Dorsolateral prefrontal cortex (tissue), 122 donors: ENCODE measurements at places on chromosomes 7 and 10. TPM values are rescaled to one million over a fixed set of nuclear protein-coding genes. Genes with fewer than 3 reads are reported as not detected.

GRCh38 chr10:117761695-117762094 is 219.1 kb downstream of the EMX2 start:
- DNase-seq, result no peak

DNA sequence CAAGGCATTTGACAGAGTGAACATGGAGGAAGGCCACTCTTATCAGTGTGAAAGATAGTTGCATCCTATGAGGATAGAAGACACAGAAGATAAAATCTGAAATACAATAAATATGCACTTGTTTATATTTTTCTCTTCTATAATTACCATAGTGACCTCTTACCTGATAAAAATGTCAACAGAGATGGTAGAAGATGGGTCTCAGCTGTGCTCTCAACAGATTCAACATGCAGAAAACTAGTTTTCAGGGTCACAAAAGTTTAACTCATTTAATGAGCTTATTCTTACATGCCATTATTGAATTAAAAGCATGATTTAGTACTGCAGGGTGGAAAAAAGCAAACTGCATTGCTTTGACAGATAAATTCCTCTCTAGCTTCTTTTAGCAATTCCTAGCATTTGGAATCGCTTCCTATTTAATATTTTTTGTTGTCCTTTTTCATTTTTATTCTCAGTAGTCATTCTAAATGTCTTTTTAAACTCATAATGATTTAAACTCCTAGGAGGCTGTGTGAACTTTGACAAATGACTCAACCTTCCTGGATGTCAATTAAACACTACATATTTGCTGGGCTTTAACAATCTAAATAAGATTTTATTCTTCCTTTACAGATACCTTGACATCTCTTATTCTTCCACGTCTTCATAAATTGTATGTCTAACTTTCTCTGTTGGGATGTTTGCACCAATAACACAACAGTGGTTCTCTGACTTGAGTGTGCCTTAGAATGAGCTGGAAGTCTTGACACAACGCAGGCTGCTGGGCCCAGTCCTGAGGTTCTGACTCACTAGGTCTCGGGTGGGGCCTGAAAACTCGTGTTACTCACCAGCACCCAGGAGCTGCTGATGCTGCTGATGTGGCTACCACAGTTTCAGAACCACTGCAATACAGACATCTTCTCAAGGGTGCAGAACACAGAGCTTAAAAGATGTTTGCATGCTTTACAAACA is 565.5 kb upstream of the IGFBP3 start:
- DNase-seq, result no peak

GRCh38 chr7:8217200-8218068 is 44.5 kb downstream of the ICA1 start:
- no peak for DNase-seq

- DNase-seq, result no peak
These were observed 643.5 kb upstream of the POT1 start for GRCh38 chr7:125573126-125573525.

DNA sequence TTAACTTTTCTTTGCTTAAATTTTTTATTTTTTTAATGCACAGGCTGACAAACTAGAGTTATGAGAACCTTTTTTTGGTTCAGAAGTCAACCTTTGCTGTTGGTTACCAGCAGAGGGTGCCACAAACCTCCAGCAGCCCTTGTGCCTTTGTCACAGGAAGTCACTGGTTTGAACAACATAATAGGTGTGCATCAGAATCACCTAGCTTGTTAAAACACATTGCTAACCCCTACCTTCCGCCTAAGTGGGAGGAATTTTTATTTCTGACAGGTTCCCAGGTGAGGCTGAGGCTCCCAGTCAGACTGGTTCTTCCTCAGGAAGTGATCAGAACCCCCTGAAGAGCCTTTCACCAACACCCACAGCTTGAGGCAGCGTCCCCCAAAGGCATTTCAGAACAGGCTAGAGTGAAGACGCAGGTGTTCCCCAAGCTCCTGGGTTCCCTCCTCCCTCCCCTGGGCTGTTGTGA is 22.6 kb upstream of the VDAC2 start:
- DNase-seq, result peak; percentile 55

The SPDYE9 gene
- not detected for total RNA-seq

The ODAD2 gene
- 1.2 TPM for total RNA-seq
